Transverse colon (tissue), 4 donors: ENCODE measurements at places on chromosomes 6 and 20. TPM values are rescaled to one million over a fixed set of nuclear protein-coding genes. Genes with fewer than 3 reads are reported as not detected.
A peak's percentile ranks its signal among the peaks of the same experiment; 100 is the strongest.

The TSPYL4 gene
- total RNA-seq: 7.8 TPM

The VWA7 gene
- total RNA-seq: 22.1 TPM

The GHRH gene
- not detected for total RNA-seq

The GSTA2 gene
- total RNA-seq: not detected

The ZNF831 gene
- total RNA-seq: 3.7 TPM

The SLC44A4 gene
- total RNA-seq: 402 TPM

The RIMS4 gene
- not detected for total RNA-seq

The CASS4 gene
- not detected for total RNA-seq

The SPTLC3 gene
- total RNA-seq: 7.9 TPM

The TBC1D32 gene
- total RNA-seq: 17.1 TPM

The CNR1 gene
- 12.5 TPM for total RNA-seq

DNA sequence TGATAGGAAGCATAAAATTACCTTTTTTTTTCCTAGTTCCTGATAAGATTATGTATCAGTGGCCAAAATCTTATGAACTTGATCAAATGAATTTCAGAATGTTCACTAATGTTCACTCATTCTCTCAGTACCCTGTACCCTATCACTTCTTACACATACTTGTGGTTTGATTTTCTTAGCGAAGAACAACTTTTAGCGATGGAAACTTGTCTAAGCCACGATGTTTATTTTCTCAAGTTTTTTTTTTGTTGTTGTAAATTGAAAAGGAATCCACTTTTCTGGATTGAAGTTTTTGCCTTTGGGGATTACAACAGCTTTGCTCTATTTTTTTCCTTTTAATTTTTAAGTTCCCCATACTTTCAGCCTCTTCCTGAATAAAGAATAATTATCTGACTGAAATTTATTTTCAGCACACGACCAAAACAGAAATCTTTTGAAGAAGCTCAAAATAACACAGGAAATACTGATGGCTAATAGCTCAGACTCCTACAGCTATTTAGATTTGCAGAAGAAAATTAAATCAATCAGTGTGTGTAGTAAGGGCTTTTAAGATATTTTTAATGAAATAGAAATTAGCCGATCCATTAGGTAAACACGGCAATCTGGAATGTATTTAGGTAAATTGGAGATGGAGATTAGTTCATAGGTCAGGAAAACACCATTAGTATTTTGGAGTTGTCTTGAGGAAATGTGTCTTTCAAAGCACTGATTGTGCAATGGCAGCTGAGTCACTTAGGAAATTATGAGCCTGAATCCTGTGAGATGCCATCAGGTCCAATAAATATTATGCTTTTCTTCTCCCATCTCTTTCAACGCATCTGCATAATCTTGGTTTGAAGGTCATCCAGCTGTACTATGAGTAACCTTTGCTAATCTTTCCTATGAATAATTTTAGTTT, 217.5 kb downstream of the GJA1 start:
- peak; percentile 8 for DNase-seq

DNA sequence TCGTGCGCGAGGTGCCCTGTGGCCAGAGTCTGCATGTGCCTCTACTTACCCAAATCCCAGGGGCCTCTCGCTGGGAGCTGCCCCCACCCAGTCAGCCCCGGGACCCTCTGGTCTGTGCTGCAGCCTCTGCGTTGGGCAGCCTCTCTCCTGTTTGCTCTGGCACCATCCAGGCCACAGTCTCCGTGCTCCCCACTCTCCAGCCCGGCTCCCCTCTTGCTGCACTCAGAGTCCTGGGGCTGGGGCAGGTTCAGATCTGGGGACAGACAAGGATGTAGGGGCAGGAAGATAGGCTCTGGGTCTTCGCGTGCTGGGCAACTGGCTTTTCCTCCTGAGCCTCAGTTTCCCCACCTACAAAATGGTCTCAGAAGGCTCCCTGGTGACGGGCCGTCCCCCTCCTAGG, 70.8 kb upstream of the GATA5 start:
- no peak for DNase-seq

DNA sequence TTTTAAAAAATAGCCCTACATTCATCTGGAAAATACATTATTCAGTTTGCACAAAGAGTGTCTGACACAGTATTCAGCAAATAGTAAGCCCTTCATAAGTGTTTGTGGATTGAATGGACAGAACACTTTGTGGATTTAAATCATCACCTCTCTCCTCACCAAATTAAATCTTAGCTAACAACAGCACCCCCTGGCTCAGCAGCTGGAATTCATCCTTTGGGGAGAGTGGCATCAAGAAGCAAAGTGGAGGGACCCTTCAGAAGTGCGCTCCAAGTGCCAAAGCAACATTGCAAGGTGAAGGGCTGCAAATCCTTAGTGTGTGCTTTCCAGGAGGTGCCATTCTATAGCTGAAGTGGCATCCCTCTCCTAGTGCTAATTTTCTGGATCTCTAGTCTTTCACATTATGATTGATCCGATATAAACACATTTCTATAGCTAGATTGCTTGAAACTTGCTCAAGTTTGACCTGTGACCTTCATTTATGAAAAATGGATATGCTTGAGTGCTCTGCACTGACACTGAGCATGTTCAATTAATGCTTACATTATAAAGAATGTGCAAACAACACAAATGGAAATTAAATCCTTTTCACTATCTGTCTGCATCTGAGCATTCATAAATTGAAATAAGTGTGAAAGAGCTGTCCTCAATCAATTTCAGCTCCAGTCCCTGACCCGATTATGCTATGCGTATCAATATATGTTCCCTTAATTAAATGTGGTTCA, 891.7 kb downstream of the C6orf118 start:
- DNase-seq: no peak

DNA sequence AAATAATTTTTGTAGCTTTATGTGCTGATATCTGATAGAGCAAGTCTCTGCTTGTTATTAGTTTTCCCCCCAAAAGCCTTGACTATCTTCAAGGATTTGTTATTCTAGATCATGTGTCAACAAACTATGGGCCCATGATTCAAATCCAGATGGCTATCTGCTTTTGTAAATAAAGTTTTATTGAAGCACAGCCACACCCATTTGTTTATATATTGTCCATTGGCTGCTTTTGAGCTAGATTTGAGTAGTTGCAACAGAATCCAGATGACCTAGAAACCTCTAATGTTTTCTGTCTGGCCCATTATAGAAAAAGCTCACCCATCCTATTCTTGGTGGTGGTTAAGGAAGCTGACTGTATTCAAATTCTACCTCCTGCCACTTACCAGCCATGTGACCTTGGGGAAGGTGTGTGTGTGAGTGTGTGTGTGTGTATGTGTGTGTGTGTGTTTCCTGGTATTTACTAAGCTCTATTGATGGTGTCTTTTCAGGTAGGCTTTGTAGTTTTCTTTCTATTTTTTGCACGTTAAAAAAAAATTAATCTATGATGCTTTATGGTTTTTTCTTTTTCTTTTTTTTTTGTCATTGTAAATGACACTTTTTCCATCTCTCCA, 1.3 kb upstream of the GTSF1L start:
- peak; percentile 30 for DNase-seq

DNA sequence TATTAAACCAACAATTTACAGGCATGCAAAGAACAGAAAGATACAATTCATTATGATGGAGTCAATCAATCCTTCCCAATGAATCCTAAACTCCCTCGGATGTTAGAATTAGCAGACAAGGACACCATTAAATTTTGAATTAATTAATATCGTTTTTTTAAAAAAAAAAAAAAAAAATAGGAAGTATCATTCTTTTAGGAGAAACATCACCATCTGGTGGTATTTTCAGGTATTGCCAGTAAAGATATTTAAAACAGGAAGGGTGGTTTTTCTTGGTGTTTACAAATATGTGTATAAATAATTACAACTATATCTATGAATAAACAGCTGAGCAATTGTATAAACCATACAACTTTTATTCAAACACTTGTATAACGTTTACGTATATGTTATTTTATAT, 564.4 kb downstream of the HAO1 start:
- no peak for DNase-seq

DNA sequence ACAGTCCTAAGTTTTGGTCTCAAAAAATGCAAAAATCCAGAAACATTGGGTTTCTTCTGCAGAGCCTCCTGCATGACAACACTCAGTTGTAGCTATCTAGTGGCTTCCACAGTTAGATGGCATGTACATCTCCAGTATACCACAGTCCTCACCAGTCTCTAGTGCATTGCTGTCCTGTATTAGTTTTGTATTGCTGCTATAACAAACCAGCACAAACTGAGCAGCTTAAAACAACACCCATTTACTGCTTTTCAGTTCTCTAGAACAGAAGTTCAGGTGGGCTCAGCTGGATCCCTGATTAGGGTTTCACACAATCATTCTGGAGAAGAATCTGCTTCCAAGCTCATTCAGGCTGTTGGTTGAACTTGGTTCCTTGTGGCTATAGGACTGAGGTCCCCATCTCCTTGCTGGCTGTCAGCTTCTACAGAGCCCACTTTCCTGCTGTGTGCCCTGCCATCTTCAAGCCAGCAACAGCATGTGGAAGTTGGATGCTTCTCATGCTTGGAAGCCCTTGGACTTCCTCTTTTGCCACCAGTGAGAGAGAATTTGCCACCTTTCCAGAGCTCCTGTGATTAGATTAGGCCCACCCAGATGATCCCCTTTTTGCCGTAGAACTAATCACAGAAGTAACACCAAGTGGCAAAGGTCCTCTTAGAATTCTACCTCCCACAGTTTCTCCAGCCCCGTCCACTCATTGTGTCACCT, 48.9 kb upstream of the TBC1D7 start:
- DNase-seq: no peak

- DNase-seq: peak; percentile 65
Measured at GRCh38 chr6:113564371-113565171, 292.6 kb upstream of the MARCKS start.

- DNase-seq: no peak
Measured at GRCh38 chr20:4252005-4252404, 236.6 kb upstream of the RNF24 start.

DNA sequence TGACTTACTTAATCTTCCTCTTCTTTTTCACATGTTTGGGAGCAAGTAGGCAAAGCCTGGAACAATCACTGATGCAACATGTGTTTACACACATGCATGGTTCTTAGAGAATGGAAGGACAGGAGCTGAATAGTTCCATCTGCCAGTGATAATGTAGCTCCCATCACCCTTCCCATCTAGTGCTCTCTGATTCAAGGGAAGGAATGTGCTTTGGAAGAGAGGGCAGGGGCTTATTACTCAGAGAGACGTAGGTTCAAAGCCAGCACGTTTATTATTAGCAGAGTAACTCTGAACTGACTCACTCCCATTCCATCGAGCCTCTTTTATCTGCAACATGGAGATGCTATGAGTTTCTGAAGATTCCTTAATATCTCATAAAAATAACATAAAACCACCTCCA, 211.9 kb downstream of the GMPR start:
- DNase-seq: no peak

GRCh38 chr6:156395276-156395675, 381.9 kb upstream of the ARID1B start:
- peak; percentile 77 for DNase-seq

DNA sequence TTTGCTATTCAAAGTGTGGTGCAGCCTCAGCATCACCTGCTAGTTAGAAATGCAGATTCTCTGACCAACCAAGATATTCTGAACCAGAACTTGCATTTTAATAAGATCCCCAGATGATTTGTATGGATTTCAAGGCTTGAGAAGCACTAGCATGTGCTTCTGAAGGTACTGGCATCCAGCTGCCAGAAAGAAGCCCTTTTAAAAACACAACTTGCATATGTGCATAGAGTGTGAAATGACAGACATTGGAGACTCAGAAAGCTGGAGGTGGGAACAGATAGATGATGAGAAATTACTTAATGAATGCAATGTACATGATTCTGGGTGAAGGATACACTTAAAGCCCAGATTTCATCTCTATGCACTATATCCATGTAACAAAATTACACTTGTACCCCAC, 409.3 kb upstream of the SPTLC3 start:
- DNase-seq: no peak

DNA sequence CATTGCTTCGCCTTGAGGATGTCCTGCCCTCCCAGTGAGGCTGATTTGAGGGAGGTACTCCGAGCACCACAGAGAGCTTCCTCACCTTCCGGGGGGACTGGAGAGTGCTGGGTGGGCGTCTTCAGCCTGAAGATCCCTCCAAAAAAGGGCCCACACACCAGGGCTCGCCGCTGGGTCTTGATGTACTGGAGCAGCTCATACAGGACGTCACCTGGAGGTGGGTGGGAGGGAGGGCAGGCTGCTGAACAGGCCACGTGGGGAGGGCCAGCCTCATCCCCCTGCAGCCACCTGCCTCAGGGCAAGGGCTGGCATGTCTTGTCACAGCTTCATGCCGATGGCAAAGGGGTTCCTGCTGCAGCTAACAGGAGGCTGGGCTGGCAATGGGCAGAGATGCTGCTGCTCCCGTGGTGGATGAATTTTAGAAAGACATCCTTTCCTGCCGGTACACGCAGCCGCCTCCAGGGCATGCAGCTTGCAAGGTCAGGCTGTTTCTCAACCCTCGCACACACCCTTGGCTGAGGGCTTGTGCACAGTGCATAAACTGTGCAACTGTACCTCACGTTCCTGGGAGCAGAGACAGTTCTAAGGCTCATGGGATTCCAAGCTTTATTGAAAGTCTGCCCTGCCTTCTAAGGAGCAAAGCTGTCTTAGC, 14.0 kb downstream of the ETV7 start:
- DNase-seq: no peak

DNA sequence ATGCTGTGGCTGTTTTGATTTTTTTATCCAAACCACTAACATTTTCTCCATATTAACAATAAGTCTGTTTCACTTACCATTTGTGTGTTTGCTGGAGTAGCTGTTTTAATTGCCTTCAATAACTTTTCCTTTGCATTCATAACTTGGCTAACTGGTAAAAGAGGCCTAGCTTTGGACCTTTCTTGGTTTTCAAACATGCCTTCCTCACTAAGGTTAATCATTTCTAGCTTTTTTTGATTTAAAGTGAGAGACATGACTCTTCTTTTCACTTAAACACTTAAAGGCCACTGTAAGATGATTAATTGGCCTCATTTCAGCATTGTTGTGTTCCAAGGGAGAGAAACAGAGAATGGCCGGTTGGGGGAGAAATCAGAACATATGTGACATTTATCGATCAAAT, 2.9 kb downstream of the WFDC12 start:
- no peak for DNase-seq

DNA sequence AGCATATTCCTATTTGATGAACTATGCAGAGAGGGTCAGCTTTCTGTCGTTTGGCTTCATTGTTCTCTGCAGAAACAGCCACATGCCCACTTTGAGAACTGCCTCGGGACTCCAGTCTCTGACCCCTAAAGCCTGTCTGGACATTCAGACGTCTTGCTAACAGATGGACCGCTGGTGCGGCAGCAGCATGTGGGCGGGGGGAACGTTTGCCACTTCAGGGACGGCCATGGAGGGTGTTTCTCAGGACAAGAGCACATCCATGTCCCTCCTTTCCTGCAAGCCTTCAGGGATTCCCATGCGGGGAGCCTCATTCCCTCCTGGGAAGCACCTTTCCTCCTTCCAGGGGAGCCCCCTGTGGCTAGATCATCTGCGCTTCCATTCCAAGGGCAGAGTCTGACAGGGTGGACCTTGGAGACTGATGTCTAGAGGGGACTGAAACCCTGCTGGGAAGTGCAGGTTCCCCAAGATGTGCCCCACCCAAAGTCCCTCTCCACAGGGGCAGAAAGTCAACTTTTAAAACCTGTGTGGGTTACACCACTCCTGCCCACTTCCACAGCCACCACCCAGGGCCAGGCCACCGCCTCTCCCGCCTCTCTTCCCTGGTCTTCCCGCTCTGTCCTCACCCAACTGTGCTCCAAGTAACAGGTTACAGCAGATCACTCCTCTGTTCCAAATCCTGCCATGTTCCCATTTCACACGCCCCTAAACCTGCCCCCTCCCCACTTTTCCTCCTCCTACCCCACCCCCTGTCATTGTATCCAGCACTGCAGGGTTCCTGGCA, 94.8 kb upstream of the PMEPA1 start:
- no peak for DNase-seq

GRCh38 chr6:143174516-143174915, 113.8 kb downstream of the AIG1 start:
- DNase-seq: no peak

GRCh38 chr6:163395831-163396185, 18.7 kb upstream of the QKI start:
- DNase-seq: no peak
